ENCODE measurements at places on chromosomes 12 and 14. TPM values are rescaled to one million over a fixed set of nuclear protein-coding genes. Genes with fewer than 3 reads are reported as not detected.

Gene CLEC9A
- not detected for total RNA-seq

DNA sequence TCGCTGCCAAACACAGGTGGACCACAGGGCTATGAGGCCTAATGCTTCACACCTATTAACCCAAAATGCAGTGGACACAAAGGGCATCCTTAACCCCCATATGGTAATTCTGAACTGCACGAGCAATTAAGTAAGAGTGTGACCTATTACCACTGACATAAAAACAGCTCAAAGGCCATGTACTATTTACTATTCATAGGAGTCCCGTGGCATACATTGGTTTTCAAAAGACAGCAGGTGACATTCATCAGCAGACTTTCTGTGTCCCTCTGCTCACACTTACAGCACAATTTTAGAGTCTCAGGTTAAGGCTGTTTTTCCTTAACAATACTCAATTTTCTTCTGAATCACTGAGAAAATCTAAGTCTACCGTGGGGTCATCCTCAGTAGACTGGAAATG is 23.1 kb upstream of the TMCC3 start:
- DNase-seq, result no peak

- no peak for DNase-seq
Measured at GRCh38 chr12:58262796-58263195, 321.4 kb downstream of the ATP23 start.

- no peak for DNase-seq
Measured at GRCh38 chr12:131196220-131196619, 242.5 kb downstream of the ADGRD1 start.

GRCh38 chr14:30656190-30656632 is 34.1 kb downstream of the SCFD1 start:
- DNase-seq, result no peak

DNA sequence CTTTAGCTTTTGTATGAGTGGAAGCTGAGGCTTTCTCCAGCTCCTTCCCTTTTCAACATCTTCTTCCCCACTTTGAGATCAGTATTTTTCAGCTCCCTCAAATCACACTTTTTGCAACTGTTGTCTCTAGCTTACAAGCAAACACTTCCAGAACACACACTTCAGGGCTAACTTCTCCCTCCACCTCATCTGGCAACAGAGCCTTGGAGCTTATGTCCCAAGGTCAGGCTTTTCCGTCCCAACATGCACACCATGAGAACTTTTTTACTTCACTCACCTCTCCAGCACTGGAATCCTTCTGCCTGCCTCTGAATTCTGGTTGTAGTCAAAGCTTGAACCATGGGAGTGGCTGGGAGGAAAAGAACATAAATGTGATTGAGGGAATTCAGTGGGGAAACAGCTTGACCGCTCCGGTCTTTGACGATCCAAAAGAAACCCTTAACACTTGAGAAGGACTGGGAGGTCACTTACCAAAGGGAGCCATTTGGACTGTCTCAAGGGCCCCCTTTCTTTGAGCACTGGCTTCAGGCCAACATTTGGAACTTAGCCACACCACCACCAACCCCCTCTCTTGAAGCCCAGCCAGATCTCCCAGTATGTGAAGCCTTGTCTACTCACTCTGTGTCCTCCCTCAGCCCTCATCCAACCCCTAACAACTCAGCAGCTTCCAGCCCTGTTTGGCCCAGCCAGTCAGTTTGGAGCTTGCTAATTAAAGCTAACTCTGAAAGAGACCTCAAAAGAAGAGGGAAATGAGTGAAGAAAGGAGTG is 3.9 kb upstream of the BLOC1S1 start:
- no peak for DNase-seq
